Cortex of kidney (tissue), 1 donor: ENCODE measurements at places on chromosomes 6 and 20.

DNA sequence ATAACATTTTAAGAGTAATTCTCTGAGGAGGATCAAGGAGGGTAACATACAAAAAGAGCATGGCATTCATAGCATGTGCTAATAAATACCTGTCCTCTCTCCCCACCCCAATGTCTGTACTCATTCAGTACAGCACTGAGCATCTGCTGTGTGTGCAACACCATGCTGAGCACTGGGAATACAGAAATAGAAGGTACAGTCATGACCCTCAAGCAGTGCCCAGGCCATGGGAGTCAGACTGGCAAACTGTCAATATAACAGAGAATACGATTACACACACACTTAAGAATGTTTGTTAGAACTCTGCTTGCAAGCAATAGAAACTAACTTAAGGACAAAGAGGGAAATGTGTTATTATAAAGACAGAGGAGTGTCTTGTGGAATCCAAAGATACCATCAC lies 24.7 kb upstream of the ZFAND3 start:
- DNase-seq = no peak

GRCh38 chr6:133608620-133609019 lies 280.3 kb upstream of the TCF21 start:
- DNase-seq = no peak

DNA sequence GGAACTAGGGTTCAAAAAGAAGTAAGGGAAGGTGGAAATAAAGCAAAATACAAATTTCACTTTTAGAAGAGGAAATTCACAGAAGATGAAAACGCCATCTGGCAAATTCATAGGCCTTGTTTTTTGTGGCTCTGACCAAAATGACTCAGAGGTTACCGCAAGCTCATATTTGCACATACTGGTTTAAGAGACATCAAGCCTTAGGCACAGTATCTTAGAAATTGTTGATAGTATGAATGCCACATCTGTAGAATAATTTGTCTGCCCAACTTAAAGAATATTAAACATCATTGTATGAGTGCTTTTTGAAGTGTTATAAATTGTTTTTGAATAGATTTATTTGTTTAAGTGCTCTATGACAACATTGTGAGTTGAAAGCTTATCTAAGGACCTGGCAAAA lies 10.6 kb downstream of the TAAR1 start:
- no peak for DNase-seq

- no peak for DNase-seq
These were observed 9.6 kb upstream of the PRIM2 start for GRCh38 chr6:57307850-57308249.

- no peak for DNase-seq
These were observed 139.3 kb downstream of the TTLL2 start for GRCh38 chr6:167464177-167464576.

- DNase-seq = no peak
These were observed 91.9 kb upstream of the SUPT3H start for GRCh38 chr6:45469663-45470062.

GRCh38 chr6:36947570-36948351 lies 6.8 kb upstream of the PI16 start:
- no peak for DNase-seq
